ENCODE measurements at places on chromosomes 12 and 14.

- DNase-seq, result peak; percentile 68
Measured at GRCh38 chr12:120625557-120626419, 14.6 kb upstream of the CABP1 start.

DNA sequence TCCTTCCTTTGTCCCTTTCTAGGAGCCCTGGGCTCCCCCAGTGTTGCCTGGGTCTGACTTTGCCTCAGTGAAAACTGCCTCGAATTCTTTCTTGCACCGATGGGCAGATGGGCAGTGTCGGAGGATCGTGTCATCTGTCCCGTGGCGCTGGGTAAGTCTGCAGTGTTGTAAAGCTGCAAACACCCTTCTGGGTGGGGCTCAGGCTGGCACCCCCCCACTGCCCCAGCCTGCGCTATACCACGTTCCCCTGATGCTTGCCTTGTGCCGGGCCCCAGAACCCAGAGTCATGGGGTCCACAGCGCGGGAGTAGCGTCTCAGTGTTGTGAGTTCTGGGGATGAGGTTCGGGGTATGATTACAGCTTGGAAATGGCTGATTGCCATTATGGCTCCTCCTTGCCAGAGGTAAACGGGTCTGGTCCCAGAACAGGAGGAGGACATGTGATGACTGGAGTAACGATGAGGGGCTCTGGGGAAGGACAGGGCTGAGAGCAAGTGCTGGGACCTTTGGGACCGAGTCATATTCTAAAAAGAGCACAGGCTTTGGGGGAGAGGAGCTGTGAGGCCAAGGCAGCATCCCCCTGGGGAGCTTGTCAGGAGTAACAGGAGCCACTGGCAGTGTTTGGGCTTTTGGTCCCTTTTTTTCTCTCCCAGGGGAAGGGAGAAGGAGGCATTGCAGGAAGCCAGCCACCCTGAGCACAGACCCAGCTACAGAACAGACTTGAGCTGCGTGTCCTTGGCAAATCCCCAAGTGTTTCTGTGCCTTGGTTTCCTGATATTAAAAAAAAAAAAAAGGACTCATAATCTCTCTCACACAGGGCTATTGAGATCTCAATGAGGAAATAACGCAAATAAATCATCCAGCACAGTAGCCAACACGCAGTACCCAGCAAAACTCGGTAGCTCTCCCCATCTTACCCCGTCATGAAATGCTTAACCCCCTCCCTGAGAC, 4.3 kb downstream of the RTL1 start:
- DNase-seq, result no peak

GRCh38 chr12:131896811-131897270, 2.4 kb downstream of the ULK1 start:
- no peak for DNase-seq

- no peak for DNase-seq
Measured at GRCh38 chr14:103362780-103363179, 22.4 kb upstream of the MARK3 start.

DNA sequence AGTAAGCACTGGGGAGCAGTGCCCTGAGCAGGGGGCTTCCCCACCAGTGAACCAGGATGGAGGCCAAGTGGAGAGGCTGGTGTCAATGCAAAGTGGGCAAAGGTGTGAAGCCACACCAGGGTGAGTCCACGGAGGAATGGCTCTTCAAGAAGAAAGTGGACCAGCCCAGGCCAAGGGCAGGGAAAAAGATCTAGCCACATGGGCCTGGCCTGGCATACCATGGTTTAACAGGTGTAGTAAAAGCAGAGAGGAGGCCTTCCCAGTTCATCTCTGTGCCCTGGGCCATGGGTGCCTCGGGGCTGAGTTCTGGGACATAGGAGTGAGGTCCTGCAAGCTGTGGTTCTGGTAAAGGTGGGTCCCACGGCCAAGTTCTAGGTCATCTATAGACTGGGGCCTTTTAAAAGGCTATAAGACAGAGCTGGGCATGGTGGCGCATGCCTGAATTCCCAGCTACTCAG, 153.4 kb downstream of the DPF3 start:
- no peak for DNase-seq

Data from iPS-NIHi11 (cell line).